Stimulated activated CD8-positive, alpha-beta memory T cell treated with anti-CD3 and anti-CD28 coated beads, Interleukin-7, amount 100 ng/mL, for 24 hours (primary cell): ENCODE measurements at places on chromosomes 5 and 9.

DNA sequence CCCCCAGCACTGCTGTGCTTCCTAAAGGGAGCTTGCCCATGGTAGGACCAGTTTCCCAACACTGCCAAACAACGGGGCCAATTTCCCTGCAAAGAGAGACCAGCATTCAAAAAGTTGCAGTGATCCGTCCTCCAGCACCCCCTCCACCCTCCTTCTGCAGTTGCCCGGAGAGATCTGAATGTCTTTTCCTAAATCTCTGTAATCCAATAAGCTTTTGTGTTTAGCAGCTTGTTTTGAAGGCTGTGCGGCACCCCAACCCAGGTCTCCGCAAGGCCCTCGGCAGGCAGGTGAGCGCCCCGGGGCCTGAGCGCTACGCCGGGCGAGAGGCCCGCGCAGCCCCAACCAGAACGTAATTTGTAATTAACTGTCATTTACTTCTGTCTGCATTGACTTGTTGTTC is 366.9 kb upstream of the IRX2 start:
- DNase-seq, result no peak

- no peak for DNase-seq
These were observed 53.0 kb upstream of the WWC1 start for GRCh38 chr5:168238463-168238862.

- no peak for DNase-seq
These were observed 484.6 kb downstream of the PRELID2 start for GRCh38 chr5:145350513-145350912.

GRCh38 chr9:136700304-136700703 is 12.1 kb upstream of the DIPK1B start:
- no peak for DNase-seq

DNA sequence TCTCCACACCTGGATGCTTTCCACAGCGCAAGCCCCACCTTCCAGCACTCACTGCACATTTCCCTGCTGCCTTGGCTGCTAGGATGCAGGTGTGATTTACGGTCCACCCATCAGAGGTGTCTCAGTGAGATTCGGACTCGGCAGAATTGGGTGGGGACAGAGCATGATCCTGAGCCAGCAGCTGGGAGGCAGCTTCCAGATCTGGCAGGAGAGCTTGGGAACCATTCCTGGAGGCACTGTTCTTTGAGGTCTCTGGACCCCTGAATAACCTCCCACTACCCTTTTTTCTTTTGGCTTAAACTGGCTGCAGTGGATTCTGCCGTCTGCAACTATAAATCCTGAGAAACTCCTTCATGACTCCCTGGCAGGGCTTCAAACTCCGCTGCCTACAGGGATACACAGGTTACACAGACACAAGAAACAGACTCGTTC is 99.6 kb upstream of the PHYKPL start:
- no peak for DNase-seq

DNA sequence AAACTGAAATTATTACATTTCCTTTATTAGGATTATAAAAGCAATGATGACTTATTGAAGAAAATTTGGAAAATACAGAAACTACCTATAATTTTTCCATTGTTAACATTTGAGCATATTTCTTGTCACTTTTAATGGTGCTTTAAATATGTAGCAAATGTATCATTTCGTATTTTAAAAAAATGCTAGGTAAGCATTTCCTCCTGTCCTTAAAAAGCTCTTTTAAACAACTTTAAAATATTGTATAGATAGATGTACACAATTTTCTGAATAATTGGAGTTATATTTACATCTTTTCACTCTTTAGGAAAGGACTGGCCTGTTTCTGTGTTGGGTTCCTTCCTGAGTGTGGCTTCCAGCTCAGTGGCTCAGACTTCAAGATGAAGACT is 15.6 kb downstream of the TENT4A start:
- DNase-seq, result no peak

- no peak for DNase-seq
These were observed 13.7 kb upstream of the NXNL2 start for GRCh38 chr9:88521308-88521707.

GRCh38 chr5:169706071-169706470 is 69.0 kb downstream of the DOCK2 start:
- DNase-seq, result no peak

DNA sequence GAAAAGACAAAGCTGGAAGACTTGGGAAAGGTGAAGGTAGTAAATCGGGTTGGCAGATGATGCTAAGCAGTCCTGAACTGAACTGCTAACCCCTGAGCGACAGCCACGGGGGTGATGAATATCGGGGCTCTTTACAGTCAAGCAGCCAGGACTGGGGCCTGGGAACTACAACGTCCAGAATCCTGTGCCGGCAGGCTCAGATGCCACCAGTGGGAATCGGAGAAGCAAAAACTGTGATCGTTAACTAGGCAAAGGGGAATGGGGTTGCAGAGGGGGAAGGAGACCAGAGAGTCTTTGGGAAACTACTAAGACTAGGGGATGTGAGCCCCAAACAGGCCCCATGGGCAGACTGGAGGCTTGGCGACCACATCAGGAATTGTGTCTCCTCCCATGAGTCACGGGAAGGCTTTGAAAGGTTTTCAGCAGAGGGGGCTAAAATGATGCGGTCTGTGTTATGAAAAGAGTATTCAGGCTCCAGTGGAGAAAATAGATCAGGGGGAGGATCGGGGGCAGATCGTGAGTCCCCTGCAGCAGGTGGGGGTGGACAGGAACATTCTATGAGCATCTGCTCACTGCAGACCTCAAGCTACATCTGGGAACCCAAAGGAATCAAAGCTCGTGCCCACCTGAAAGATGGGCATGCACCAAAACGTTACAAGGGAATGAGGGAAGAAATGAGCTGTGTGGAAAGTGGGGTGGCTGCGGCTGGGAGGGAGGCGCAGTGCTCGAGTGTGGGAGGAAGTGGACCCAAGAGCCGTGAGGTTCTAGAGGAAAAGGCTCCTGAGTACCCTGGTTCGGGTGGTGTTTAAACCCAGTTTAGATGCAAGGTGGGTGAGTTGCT is 53.8 kb downstream of the HRH2 start:
- no peak for DNase-seq

- no peak for DNase-seq
These were observed 41.3 kb upstream of the LPCAT1 start for GRCh38 chr5:1564824-1565736.

DNA sequence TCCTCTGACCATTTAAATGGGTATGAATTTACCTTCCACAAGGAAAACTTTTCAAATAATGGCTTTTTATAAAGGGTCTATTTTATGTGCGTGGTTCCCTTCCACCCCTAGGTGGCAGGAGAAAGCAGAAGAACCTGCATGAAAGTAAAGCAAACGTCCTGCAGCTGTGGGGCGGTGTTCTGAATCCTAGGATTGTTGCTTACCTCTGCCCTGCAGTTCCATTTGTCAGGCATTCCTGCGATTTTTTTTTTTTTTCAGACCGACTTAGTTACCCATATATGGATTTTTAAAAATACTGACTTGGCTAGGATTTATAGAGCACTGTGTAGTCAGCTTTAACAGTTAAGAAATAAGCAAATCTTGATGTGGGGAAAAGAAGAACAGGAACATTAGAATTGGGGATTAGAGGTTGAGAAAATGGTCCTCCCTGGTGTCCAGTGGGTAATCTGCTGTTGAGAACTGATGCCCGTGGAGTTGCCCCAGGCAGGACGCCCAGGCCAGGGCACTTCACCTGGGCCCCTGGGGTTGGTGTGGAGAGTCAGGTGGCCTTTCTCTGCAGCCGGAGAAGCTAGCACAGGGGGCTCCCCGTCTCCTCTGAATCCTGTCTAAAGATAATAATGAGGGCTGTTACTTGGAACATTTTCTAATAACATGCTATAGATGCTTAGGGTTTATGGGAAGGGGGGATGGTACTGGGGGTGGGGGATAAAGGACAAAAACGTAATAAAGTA is 30.4 kb upstream of the LTC4S start:
- DNase-seq, result peak; percentile 29
